ENCODE measurements at places on chromosomes 4 and X.
A peak's percentile ranks its signal among the peaks of the same experiment; 100 is the strongest.

GRCh38 chr4:84874619-84875018 lies 91.9 kb downstream of the WDFY3 start:
- no peak for DNase-seq

GRCh38 chrX:23773601-23774175 lies 9.3 kb upstream of the SAT1 start:
- peak; percentile 27 for DNase-seq

DNA sequence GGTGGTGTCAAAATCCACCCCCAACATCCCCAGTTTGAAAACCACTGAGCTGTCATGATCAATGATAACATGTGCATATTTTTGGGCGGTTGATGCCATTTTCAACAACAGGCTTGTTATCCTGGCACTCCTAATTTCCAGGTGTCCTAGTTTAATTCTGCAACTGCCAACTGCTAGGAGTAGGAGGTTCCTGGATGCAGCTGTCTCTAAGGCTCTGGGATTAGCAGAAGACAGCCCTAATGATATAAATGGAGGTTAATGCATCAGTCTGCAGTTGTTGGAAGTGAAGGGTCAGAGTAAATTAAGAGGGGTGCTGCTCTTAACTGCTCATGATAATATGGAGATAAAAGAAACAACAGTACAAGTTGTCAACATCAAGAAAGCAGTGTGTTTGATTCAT lies 23.8 kb downstream of the ARFIP1 start:
- no peak for DNase-seq

- DNase-seq: no peak
Observed at GRCh38 chrX:131837325-131837724, 185.8 kb upstream of the STK26 start.

DNA sequence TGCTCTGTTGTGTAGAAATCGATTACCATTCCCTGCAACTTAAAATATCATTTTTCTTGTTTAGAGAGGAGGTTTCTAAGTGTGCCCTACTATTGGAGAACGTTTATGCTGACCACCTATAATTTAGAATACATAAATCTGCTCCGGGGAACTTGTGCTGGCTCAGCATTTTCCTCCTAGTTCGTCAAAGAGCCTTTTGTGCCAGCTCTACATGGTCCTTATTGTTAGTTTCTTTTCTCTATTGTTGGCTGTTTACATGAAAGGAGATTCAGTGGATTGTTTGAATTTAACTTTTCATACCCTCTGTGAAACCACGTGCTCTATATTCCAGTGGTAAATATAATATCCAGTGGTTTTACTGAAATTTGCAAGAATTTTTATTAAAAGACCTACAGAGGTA lies 53.4 kb upstream of the ATP8A1 start:
- no peak for DNase-seq

DNA sequence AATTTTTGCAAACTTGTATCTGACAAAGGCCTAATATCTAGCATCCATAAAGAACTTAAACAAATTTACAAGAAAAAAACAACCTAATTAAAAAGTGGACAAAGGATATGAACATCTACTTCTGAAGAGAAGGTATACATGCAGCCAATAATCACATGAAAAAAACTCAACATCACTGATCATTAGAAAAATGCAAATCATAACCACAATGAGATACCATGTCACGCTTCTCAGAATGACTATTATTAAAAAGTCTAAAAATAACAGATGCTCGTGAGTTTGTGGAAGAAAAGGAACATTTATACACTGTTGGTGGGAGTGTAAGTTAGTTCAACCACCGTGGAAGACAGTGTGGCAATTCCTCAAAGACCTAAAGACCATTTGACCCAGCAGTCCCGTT lies 24.0 kb downstream of the CEP44 start:
- DNase-seq: no peak

DNA sequence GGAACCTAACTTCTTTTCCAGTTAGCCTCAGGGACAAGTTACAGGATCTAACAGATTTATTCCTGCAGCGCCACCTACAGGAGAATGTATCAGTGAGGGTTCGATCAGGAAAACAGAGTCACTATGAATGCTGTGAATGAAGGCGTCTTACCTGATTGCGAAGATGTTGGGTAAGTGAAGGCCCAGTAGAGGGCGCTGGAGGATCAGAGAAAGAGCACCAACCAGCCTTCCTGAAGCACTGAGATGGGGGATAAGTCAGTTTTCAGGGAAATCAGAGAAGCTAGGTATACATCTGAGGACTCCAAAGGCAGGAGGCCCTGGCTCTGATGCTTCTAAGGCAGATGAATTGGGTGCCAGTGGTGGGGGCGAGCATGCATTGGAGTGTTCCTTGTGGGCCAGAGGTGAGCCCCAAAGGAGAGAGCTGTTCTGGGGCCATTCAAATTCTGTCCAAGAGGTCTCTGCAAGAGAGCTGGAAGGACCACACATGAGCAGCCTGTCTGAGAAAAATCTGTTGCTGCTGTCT lies 169.9 kb upstream of the AADAT start:
- DNase-seq: no peak

DNA sequence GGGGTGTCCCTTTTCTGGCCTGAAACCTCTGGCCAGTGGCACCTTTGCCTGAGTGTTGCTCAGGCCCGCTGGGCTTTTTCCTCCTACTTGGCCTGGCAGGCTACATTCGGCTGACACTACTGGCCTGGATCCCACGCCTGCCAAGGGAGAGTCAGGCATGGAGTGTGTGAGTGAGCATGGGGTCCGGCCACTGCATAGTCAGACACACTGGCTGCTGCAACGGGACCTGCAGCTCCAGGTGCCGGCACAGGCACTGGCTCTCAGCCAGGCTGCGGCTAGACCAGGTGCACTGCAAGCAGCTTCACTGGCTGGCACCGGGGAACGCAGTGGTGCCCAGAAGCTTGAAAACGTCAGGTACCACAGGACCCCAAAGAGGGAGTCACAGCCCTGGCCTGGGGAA lies 434.9 kb downstream of the ARHGAP24 start:
- DNase-seq: no peak

GRCh38 chrX:19225909-19226308 lies 103.6 kb upstream of the ADGRG2 start:
- DNase-seq: no peak

DNA sequence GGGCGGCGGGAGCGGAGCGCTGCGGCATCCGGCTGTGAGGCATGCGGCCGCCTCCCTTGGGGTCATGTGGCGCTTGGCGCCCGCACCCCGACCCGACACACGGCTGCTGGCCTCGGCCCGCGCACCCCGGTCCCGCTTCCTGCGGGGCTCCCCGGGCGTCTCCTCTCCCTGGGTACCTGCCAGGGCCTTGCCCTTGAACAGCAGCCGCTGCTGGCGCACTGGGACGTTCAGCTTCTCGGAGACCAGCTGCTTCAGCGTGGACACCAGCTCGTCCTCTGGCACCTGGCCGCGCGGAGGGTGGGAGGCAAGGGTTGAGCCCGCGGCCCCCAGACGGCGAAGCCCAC lies 391 bp downstream of the UBL4A start:
- peak; percentile 32 for DNase-seq

GRCh38 chrX:80747832-80748231 lies 61.8 kb downstream of the BRWD3 start:
- no peak for DNase-seq

DNA sequence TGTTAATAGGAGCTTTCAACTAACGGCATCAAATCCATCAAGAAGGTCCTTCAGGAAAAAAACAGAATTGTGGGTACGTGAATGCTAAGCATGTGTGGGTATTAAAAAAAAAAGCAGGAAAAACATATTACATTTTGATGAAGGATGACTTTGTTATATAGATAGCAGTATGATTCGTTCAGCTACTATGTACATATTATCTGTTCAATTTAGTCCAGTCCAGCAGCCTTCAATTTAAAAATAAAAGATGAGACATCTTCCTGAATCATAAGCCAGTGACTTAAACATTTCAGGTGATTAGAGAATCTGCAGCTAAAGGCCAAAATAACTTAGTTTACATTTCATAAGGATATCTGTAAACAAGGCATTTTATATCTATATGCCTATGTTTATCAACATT lies 63.4 kb downstream of the LCORL start:
- no peak for DNase-seq

GRCh38 chr4:121998024-121998423 lies 46.2 kb upstream of the TRPC3 start:
- DNase-seq: no peak

DNA sequence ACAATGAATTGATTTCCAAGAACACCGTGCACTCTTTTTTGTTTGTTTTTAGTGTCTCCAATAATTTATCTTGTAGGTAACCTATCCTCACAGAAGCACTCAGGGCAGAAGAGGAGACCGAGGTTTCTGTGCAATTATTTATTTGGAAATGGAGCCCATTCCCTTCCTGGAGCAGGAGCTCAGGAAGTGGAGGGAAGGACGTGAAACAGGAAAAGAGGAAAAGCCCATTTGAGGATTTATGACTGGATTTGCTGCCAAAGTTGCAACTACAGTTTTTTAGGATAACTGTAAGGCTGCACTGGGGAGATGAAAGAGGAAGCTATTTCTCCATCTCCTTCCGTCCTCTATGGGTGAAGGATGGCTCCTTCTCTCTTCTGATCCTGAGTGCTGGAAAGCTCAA lies 31.7 kb upstream of the MXRA5 start:
- no peak for DNase-seq

DNA sequence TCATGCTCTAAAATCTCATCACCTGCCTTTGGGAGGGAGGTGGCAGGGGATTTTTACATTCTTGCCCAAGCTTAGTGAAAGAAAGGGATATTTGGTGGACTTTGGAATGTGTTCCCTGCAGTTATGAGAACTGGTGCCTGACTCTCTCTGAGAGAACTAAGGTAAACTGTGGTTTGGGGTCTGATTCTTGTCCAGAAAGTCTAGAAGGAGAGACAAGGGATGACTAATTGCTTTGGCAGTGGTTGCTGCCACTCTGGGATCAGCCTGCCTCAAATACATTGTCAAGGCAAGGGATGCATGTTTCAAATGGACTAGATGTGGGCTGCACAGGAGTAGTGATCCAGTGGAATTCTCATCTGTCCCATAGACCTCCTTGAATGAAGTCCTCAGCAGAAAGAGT lies 115.2 kb downstream of the DDIT4L start:
- DNase-seq: no peak

DNA sequence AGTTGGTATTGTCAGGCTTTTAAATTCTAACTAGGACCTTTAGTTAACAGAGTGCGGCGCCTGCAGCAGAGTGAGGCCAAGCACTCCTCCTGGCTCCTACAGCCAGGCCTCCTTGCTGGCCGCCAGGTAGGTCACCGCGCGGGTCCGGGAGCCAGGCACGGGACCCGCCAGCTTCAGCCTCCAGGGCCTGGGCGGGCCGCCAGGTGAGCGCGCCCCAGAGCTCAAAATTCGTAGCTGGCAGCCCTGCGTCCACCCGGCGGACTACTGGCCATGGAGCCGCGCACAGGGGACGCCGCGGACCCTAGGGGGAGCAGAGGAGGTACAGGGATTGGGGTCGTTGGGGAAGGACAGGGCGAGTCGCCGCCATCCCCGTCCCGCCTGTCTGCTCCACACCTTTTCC lies at the start of gene MAGIX:
Gene MAGIX (plus strand): TSS at position 139 of the 400 bp plus-strand sequence. CDS start 132 bp downstream, at position 271.
- DNase-seq: no peak

GRCh38 chrX:138020941-138021340 lies 455.0 kb downstream of the ZIC3 start:
- DNase-seq: no peak

DNA sequence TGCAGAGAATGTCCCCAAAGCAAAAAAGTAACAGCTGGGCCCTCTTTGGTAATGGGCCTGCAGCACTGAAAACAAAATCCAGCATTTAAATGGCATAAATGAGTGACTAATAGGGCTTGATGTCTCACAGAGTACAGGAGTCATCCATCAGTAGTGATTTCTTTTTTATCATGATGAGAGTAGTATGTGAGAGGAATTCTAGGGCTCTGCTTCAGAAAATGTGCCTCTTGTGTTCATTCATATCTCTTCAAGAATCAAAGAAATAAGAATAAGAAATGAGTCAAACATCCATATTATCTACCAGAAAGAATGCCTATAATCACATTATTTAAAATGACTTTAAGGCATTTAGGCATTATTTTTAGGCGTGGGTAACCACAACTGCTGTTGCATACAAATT lies 792.9 kb upstream of the HTR2C start:
- no peak for DNase-seq

- no peak for DNase-seq
Observed at GRCh38 chr4:114998316-114998715, 115.1 kb downstream of the NDST4 start.

DNA sequence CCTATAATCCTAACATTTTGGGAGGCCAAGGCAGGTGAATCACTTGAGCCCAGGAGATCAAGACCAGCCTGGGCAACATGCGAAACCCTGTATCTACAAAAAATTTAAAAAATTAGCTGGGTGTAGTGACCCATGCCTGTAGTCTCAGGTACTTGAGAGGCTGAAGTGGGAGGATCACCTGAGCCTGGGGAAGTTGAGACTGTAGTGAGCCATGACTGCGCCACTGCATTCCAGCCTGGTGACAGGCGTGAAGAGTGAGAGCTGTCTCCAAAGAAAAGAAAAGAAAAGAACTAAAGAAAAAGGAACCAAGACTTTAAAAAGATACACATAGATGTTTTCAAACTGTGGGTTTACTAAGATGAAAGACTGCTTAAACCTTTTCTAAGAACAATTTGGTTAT lies 129.0 kb downstream of the SPCS3 start:
- no peak for DNase-seq

GRCh38 chr4:151469970-151470369 lies 61.0 kb downstream of the FHIP1A start:
- no peak for DNase-seq

DNA sequence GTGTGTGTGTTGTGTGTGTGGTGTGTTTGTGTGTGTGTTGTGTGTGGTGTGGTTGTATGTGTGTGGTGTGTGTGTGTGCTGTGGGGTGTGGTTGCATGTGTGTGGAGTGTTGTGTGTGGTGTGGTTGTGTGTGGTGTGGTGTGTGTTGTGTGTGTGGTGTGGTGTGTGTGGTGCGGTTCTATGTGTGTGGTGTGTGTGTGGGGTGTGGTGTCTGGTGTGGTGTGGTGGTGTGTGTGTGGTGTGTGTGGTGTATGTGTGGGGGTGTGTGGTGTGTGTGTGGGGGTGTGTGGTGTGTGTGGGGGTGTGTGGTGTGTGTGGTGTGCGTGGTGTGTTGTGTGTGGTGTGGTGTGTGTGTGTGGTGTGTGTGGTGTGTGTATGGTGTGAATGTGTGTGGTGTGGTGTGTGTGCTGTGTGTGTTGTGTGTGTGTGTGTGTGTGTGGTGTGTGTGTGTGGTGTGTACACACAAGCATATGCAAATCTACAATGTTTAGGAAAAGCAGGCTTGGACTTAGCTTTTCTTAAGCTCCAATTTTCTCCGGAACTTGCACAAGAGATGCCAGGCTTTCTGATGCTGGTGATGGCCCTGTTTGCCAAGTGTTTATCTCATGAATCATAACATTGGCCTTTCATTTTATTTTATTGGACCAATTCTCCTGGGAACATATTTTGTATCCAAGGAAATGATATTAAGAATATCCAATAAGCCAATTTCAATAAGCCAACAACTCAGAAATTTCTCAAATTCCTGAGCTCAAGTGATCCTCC lies 148.7 kb downstream of the SPATA18 start:
- DNase-seq: no peak

GRCh38 chrX:64169988-64170387 lies 35.5 kb downstream of the AMER1 start:
- no peak for DNase-seq

- no peak for DNase-seq
Observed at GRCh38 chrX:50448565-50448964, 22.1 kb downstream of the DGKK start.

DNA sequence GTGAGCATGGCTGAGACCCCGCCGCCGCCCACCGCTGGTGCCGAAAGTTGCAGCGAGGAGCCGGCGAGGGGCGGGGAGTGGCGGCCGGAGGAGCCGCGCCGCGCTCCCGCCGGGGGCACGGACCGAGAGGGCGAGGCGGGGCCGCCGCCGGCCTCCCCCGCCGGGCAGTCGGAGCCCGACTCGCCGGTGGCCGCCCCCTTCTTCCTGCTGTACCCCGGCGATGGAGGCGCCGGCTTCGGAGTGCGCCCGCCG lies 16.5 kb downstream of the UTP3 start:
- no peak for DNase-seq

GRCh38 chrX:120456973-120457372 lies 12.1 kb downstream of the LAMP2 start:
- DNase-seq: no peak

Data from effector memory CD8-positive, alpha-beta T cell (primary cell).